AML-193 (cell line): ENCODE measurements at places on chromosomes 13 and 19.

DNA sequence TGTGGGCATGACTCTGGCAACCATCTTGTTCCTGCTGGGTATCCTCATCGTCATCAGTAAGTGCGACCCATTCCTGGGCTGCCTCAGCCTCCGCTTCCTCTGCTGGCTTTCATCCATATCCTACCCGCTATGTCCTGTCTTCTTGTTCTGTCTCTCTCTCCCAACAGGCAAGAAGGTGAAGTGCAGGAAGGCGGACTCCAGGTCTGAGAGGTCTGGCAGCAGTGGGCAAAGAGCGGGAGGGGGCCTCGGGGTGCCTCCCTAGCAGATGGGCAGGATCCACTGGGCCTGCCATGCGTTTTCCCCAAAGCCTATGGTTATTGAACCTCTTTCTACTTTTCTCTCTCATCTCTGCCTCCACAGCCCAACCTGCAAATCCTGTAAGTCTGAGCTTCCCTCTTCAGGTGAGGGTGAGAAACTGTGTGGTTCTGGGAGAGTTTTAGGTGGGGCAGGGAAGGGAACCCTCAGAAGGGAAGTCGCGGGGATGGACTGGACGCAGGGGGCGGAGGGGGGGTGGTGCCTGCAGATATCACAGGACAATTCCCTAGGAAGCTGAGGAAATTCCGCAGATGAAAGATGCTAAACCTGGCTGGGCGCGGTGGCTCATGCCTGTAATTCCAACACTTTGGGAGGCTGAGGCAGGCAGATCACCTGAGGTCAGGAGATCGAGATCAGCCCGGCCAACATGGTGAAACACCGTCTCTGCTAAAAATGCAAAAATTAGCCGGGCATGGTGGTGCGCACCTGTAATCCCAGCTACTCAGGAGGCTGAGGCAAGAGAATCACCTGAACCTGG, 3.1 kb upstream of the FXYD5 start:
- DNase-seq, result no peak

- DNase-seq, result no peak
Observed at GRCh38 chr13:40975441-40975840, 43.7 kb downstream of the ELF1 start.

DNA sequence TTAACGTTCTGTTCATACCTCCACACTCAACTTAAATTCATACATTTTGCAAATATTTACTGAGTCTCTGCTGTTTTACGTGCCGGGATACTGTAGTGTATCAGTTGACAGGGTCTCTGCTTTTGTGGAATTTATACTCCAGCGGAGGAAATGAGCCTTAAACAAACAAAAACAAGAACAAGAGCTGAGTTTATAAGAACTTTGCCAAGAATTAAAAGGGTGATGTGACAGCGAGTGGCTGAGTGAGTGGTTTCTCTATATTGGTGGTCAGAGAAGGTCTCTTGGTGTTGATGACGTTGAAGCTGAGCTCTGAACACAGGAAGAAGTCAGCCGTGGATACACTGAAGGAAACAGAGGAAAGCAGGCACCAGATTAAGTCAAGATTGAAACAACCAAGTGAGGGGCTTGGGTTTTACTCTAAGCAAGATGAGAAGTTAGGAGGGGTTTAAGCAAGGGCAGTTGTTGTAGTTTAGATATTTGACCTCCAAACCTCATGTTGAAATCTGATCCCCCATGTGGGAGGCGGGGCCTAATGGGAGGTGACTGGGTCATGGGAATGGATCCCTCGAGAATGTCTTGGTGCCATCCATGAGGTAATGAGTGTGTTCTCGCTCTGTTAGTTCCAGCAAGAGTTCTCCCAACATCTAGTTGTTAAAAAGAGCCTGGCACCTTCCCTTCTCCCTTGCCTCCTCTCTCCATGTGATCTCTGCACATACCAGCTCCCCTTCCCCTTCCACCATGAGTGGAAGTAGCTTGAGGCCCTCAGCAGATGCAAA, 248.3 kb downstream of the DCLK1 start:
- no peak for DNase-seq

- DNase-seq, result no peak
Observed at GRCh38 chr13:35729926-35730627, 253.6 kb upstream of the MAB21L1 start.

GRCh38 chr19:2424686-2425621, 2.4 kb downstream of the TIMM13 start:
- no peak for DNase-seq

GRCh38 chr13:113559061-113559460, 25.5 kb upstream of the TFDP1 start:
- DNase-seq, result no peak

GRCh38 chr13:114032126-114032799, 58.4 kb upstream of the C13orf46 start:
- no peak for DNase-seq

GRCh38 chr19:12949363-12950283, 4.0 kb downstream of the RAD23A start:
- DNase-seq, result no peak

GRCh38 chr13:102395174-102395573, 6.7 kb downstream of the FGF14 start:
- DNase-seq, result no peak

- DNase-seq, result no peak
Observed at GRCh38 chr13:113654591-113655345, 3.2 kb downstream of the ATP4B start.

DNA sequence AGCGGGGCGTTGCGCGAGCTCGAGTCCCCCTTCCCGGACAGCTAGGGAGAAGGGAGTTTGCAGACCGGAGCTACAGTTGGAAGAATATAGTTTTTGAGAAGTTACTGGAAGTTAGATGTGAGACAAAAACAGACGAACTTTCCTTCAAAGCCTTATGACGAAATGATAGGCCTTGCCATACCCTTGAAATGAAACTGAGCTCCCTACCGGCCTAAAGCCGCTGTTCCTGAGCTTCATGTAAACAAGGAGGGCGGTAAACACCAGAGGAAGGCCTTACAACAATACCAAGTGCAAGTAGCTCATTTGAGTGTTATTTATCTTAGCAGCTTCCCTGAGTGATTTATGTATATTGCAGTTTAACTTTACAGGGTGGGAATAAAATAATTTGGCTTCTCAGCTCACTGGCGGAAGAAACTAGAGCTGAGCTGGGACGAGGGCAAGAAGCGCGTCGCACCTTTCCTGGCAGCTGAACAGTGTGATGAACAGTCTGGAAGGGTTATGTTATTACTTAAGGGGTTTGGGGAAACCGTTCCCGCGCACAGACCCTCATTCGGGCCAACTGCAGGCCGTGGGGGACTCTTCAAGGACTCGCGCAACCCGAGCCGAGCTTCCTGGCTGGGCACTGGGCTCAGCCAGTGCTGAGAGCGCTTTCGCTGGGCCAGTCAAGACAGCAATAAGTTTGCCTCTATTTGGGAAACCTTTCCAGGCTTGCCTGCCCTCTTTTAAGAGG, 111.2 kb downstream of the KCNRG start:
- peak; percentile 53 for DNase-seq

DNA sequence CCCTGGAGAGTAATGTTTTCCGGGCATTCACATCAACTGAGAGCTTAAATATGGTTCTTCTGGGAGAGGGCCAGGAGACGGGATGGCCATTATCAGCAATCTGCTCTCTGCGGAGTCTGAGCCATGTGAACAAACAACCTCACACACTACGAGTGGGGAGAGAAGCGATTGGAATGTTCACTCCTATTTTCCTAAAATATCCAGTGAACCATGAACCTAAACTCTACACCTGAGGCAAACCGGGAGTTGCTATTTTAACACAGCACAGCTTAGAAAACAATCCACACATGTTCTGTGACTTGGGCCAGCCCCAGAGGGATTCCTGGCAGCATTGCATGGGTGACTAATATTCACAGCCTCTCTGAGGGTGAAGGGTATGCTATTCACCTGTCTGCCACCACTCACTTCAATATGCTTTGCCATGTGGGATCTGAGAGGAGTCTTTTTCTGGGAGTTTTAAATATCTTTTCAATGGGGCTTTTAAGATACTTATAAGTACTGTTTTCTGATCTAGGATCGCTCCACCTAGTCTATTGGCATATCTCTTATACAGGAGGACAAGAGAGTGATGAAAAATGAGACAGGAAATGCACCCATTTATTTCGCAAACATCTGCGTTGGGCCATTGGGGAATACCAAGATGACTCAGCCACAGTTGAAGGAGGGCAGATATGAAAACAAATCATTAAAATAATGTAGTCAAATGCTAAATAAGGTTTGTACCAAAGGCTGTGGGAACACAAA, 72.6 kb upstream of the SERP2 start:
- DNase-seq, result no peak

DNA sequence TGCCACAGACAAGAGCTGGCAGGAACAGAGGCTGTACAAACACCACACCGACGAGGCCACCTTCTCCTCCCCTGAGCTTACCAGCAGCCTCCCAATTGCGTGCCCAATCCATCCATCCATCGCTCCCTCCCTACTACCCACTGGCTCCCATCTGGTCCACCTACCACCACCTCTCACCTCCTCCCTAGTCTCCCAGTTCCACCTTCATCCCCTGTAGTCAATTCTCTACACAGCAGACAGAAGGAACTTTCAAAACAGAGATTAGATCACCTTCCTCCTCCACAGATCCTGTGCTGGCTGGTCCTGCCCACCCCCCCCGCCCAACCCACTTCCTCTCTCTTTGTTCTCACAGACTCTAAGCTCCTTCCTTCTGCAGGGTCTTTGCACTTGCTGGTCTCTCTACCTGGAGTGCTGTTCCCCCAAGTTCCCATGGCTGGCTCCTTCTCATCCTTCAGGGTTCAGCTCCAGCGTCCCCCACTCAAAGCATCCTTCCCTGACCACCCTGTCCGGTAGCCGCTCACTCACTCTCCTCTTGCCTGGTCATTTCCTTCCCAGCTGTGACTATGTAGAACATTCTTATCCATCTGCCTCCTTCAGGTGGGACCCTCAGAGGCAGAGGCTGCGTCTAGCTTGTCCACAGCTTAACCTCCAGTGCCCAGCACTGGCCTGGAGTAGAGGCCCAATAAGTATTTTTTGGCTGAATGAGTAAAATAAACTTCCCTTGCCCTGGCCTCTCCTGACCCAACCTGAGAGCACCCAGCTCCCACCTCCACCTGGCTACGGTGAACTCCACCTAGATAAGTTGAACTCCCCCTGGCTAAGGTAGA, 23.0 kb downstream of the PIN1 start:
- peak; percentile 23 for DNase-seq

DNA sequence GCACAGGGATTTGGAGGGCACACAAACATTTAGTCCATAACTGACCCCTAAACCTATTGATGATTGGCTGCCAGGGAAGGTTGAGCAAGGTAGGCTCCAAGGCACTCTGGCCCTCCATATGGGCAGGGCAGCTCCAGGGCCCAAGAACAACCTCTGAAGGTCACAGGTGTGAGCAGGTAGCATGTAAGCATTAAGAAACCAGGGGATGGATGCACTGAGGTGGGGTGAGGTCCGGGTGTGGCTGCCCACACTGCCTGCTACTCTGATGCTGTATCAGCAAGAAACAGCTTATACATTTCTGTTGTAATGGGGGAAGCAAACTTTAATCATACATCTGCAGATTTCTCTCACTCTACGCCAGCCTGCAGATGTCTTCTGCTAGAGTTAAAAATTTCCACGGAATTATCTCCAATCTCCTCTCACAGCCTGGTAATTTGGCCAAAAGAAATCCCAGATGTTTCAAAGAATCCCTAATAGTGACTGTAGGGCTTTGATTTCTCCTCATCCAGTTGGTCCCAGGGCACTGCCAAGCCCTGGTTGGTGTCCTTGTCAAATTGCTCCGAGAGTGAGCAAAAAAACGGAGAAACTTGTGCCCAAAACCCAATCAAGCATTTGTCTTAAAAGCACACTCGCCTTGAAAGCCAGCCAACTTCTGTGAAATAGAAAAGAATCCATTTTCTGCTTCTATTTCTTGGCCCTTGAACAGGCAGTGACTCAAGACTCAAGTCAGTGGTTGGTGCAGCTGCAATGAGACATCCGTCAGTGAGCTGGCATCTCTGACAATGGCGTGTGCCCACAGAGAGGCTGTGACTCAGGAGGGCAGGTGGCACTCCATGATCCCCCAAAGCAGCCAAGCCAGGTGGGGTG, 72.5 kb upstream of the MRI1 start:
- no peak for DNase-seq

- no peak for DNase-seq
Observed at GRCh38 chr13:41224113-41225110, 30.0 kb upstream of the KBTBD7 start.

- no peak for DNase-seq
Observed at GRCh38 chr19:36152352-36153091, at the start of gene COX7A1. Gene COX7A1 (minus strand): TSS chr19:36152447. CDS start chr19:36152407, 40 bp downstream.

- no peak for DNase-seq
Observed at GRCh38 chr19:45887200-45887710, 1.3 kb upstream of the IRF2BP1 start.

DNA sequence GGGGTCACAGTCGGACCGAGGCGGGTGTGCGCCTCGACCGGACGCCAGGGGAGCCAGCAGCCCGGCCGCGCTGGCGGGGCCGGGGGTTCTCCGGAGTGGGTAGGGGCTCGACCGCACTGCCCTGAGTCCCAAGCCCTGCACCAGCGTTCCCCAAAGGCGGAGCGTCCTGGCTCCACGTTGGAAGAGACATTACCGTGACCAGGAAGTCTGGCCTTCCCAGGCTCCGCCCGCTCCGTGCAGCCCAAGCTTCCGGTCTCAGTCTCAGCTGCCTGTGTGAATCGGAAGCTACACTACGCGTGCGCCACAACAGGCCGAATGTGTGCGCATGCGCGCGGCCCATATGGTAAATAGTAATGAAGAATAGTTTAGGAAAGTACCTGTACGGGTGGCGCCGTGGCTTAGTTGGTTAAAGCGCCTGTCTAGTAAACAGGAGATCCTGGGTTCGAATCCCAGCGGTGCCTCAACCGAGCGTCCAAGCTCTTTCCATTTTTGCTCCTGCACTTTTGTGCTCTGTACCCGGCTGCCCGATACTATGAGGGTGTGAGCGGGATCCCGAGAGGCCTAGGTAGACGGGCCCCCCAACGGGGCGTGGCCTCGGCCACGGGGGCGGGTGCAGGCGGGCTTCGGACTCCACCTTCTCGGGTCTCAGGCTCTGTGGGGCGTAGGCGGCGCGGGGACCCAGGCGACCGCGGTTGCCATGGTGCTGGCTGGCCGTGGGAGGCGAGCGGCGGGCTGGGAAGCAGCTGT, 17.3 kb upstream of the LRP3 start:
- peak; percentile 98 for DNase-seq

DNA sequence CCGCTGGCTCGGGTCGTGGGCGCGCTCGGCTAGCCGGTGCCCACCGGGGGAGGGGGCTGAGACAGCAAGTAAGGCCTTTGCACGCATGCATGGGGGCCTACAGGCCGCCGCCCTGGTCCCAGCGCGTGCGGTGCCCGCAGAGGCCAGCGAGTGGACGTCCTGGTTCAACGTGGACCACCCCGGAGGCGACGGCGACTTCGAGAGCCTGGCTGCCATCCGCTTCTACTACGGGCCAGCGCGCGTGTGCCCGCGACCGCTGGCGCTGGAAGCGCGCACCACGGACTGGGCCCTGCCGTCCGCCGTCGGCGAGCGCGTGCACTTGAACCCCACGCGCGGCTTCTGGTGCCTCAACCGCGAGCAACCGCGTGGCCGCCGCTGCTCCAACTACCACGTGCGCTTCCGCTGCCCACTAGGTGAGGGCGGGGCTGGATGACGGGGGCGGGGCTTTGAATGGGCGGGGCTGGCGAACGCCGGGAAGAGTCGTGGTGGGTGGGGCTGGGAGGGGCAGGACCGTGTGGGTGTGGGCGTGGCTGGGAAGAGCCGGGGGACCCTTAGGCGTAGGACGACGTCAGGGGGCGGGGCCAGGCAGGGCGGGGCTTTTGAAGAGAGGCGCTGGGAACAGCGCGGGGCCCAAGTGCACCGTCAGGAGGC, 2.1 kb downstream of the CILP2 start:
- DNase-seq, result no peak
